H1 (cell line): ENCODE measurements at places on chromosomes 3 and 15.

DNA sequence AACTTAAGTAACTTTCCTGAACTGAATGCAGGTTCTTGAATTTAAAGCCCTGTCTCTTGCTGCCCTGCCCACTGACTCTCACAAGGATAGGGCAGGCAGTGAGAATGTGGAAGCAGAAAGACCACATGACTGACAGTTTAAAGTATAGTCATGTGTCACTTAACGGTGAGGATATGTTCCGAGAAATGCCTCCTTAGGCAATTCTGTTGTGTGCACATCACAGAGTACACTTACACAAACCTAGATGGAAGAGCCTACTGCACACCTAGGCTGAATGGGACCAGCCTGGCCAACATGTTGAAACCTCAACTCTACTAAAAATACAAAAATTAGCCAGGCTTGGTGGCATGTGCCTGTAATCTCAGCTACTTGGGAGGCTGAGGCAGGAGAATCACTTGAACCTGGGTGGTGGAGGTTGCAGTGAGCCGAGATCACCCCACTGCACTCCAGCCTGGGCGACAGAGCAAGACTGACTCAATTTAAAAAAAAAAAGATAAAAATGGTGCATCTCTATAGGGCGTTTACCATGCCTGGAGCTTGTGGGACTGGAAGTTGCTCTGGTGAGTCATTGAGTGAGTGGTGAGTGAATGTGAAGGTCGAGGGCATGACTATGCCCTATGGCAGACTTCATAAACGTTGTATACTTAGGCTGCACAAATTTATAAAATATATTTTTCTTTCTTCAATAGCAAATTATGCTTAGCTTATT, 18.9 kb upstream of the COPG1 start:
- no peak for DNase-seq

GRCh38 chr3:133138017-133138416, 99.8 kb downstream of the TMEM108 start:
- DNase-seq, result no peak

DNA sequence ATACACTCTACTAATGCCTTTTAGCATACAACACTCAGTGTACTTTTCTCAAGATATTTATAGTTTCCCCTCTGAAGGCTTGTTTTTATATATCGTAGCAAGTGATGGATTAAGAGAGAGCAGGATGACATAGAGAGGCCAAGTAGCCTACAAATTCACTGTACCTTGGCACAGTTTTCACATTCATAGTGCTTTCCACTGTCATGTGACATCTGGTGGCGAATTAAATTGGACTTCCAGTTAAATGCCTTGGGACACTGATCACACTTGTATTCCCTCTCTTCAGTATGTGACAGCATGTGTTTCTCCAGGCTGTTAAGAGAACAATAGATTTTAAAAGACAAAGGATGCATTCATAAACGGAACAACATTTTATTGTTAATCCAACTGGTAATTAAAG, 541.1 kb downstream of the MECOM start:
- DNase-seq, result no peak

- DNase-seq, result no peak
Observed at GRCh38 chr3:105417525-105418289, 51.0 kb downstream of the ALCAM start.

DNA sequence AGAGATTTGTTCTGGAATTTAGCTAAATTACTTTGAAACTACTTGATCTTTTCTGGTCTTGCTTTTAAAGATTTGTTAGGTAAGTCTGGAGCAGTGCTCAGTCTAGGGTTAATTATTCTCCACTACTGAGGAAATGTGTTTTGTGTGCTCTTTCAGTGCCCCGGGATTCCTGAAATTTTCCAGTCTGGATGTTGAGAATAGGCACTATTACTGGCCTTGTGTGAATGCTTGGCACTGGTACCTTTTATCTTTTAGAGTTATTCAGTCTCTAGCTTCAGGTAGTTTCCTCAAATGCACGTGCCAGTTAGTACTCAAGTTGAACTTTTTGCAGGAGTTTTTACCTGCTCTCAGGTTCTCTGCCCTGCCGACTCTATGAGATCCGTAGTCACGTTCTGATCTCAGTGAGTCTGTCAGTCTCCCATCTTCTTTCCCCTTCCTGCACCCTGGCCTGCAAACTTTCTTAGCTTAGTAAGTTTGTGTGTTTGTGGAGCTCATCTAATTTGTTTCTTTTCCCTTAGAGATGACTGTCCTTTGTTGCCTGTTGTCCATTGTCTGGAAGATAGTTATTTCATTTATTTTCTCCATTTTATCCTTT, 39.5 kb downstream of the TCF12 start:
- DNase-seq, result no peak

DNA sequence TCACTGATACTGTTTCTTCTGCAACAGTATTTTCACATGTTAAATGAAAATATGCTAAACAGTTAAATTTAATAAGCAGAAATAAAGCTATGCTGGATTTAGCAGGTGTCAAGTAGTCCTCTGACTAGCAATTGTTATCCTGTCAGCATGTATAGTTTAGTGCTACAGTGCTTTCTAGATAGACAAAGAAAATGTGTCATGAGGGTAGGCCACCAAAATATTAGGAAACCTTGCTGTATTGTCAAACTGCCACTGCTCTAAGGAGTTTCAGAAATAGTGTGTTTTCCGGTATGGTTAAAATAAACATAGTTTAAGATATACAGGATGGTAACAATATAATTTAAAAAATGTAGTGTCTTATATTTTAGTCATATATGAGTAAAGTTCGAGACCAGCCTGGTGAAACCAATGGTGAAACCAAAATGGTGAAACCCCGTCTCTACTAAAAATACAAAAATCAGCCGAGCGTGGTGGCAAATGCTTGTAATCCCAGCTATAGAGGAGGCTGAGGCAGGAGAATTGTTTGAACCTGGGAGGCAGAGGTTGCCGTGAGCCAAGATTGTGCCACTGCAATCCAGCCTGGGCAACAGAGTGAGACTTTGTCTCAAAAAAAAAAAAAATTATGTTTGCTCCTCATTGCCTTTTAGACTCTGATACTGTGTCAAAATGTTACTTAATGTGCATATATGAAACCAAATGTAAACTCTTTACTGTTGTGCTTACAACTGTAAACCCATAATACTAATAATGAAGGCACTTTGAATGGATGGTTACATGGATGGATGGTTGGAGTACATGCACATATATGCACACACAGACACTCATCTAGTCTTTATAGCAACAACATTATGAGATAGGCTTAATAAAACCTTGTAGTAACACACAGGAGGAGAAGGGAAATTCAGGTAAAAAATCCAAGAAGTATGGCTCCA, 204.8 kb downstream of the RSRC1 start:
- DNase-seq, result no peak
